RWPE2 (cell line): ENCODE measurements at places on chromosomes 4 and X.

DNA sequence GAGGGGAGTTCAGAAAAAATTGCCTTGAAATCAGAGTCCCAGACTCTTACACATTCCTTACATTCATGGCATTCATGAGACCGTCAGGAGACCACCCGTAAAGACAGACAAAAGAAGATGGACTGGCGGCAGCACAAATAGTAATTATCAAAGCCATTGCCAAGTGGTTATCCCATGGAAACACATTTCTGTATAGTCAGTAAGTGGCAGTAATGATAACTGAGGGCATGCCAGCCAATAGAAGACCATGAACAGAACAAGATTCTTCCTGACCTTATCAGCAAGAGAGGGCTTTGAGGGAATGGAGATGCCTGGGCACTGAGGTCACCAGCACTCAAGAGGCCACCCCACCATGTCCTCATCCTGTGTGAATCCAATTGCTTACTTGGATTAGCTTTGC lies 121.7 kb upstream of the HCCS start:
- no peak for DNase-seq

DNA sequence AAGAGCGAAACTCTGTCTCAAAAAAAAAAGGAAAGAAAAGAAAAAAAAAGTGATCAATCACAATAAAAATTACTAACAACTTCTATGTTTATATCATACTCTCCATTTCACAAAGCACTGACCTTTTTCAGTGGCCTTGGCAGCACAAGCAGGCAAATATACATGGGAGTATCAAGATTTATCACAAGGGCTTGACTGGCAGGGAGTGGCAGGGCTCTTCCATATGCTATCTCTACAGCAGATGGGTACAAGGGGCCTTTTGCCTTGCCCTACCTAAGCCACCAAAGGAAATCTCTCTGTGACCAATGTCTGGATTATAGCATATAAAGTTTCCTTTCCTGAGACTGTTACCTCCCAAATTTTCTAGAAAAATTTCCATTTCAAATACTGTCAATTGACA lies 24.4 kb downstream of the TSPAN5 start:
- DNase-seq, result no peak

DNA sequence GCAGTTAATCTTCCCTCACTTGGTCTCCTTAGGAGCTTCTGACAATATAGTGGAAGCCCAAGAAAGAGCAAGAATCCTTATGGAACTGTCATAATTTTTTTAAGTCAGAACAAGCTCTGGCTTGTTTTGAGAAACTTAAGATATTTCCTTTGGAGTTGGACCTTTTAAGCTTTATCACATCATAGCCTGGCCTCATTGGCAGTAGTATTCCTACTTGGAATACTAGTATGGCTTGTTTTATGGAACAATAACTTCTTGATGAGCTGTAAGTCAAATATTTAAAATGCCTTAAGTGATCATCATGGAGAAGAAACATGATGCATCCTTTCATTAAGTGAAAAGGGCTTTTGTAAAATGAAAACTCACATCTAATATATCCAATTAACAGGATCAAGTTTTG lies 78.0 kb upstream of the NRK start:
- no peak for DNase-seq

- DNase-seq, result no peak
Observed at GRCh38 chr4:83217721-83218522, 66.7 kb downstream of the COQ2 start.

DNA sequence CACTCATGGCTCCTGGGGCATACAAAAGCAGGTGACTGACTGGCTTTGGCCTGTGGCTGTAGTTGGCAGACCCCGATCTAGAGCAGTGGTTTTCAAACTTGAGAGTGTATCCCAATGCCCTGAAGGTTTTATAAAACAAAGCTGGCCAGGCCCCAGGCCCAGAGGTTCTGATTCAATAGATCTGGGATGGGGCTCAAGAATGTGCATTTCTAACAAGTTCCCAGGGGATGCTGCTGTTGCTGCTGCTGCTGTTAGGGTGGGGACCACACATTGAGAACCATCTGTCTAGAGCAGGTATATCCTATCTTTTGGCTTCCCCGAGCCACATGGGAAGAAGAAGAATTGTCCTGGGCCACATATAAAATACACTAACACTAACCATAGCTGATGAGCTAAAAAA lies 7.3 kb downstream of the AIFM1 start:
- DNase-seq, result no peak

DNA sequence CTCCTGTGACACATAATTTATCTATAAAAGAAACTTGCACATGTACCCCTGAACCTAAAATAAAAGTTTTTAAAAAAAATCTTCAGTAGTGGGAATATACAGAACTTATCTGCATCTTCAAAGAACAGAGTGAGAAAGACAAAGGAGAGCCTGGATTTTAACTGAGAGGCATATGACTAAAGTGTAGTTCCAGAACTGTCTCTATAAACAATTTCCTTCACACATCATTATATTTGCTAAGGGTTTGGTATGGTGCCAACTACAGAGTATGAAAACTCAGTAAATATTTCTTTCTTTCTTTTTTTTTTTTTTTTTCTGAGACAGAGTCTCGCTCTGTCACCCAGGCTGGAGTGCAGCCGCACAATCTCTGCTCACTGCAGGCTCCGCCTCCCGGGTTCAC lies 49.9 kb upstream of the NFKB1 start:
- DNase-seq, result no peak

GRCh38 chr4:165583341-165583740 lies 204.5 kb downstream of the CPE start:
- DNase-seq, result no peak

- DNase-seq, result no peak
Observed at GRCh38 chrX:84320614-84321013, 132.6 kb upstream of the RPS6KA6 start.

DNA sequence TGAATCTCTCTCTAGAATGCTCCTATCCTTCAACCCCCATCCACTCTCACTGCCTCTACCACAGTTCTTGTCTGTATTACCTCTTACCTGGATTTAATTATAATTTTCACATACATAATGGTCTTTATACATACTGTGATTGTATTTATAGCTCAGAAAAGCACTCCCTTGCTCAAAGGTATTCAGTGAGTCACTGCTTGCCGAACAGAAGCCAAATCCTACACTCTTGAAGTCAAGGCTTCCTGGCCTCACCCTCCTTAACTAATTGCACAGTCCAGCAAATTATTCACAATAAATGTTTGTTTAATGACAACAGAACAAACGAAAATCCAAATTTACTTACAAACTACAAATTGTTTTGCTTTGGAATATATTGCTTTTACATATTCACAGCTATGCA lies 159.5 kb downstream of the KLHL13 start:
- no peak for DNase-seq

- no peak for DNase-seq
Observed at GRCh38 chrX:136735601-136736000, 45.1 kb downstream of the ARHGEF6 start.

DNA sequence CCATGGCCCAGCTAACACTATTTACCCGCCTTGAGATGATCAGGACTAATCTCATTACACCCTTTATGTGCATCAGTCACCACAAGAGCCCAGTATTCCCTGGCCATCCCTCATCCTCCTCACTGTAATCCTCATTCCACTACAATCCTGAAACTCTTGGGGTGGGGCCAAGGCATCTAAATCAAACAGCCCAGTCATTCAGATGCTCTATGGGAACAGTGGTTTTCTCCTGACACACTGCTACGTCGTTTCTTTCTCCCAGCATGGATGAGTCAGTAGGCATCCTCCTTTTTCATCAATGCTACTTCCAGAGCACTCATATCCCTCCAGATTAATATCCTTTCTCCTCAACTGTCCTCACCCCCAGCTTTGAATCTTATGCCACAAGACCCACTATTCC lies 5.6 kb downstream of the SDAD1 start:
- no peak for DNase-seq

GRCh38 chr4:79831701-79832514 lies 241.1 kb downstream of the ANTXR2 start:
- DNase-seq, result no peak

GRCh38 chr4:20825505-20825904 lies 125.2 kb downstream of the PACRGL start:
- no peak for DNase-seq

DNA sequence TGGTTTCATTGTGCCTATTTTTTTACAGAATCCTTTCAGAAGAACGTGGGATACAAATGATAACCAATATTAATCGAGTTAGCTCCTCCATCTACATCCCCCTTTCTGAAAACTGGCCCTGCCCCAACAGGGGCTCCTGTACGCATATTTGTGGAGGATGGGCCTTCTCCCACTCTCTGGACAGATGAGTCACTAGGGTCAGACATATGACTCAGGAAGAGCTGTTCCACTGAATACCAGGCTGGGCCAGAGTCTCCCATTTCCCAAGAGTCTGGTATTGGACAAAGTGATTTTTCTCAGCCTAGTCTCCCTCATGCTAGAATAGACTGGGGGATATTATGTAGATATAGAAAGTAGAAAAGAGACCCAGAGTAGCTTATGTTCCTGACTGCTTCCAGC lies 142.4 kb downstream of the TSPAN5 start:
- no peak for DNase-seq

- DNase-seq, result no peak
Observed at GRCh38 chr4:95643627-95644026, 94.9 kb upstream of the UNC5C start.

GRCh38 chr4:33924811-33925210 lies 2319.5 kb downstream of the ARAP2 start:
- no peak for DNase-seq

- DNase-seq, result no peak
Observed at GRCh38 chr4:166895771-166896170, 338.5 kb downstream of the SPOCK3 start.

- DNase-seq, result no peak
Observed at GRCh38 chr4:79211490-79211889, 114.4 kb downstream of the NAA11 start.

GRCh38 chrX:44669626-44670025 lies 127.0 kb upstream of the FUNDC1 start:
- DNase-seq, result no peak

DNA sequence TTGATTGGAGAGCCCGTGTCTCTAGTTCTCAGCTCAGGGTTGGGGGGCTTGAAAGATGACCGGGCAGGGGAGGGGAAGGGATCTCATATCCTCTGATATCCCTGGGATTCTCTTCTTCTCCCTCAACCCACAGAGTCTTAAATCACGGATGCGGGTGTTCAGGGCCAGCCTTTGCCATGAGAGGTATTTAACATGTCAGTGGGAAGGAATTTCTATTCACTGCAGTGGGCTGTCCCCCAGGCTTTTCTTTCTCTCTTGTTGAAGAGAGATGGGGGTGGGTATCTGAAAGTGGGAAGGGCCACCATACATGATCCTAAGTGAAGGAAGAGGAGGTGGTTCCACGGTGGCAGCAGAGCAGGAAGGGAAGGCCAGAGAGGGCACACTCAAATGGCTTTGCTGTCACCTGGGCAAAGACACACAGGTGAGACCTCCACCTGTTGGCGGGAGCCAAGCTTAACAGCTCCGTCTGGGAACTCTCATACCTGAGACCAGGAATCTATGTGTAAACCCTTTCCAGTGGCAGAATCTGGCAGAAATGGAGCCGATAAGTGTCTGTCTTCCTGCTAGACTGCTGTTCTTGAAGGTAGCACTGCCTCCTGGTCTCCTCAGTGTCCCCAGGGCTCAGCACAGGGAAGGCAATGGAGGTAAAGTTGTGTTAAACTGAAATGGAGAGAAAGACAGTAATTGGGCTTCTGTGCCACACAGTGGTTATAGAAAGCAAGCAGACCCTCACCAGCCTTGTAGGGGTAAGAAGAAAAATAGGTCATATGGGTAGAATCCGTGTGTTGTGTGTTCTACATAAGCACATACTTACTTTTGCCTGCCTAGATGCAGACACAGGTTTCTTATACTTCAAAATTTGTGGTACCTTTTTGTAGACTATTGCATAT lies 49.4 kb downstream of the RHOH start:
- no peak for DNase-seq

GRCh38 chrX:40043895-40044294 lies 53.9 kb downstream of the BCOR start:
- DNase-seq, result no peak

- no peak for DNase-seq
Observed at GRCh38 chrX:97539970-97540519, 656.3 kb downstream of the RPA4 start.

- DNase-seq, result no peak
Observed at GRCh38 chr4:60663769-60664168, 536.4 kb upstream of the ADGRL3 start.

GRCh38 chr4:173272996-173273395 lies 61.2 kb downstream of the HMGB2 start:
- no peak for DNase-seq

- DNase-seq, result no peak
Observed at GRCh38 chr4:94534401-94535312, 82.9 kb downstream of the PDLIM5 start.

DNA sequence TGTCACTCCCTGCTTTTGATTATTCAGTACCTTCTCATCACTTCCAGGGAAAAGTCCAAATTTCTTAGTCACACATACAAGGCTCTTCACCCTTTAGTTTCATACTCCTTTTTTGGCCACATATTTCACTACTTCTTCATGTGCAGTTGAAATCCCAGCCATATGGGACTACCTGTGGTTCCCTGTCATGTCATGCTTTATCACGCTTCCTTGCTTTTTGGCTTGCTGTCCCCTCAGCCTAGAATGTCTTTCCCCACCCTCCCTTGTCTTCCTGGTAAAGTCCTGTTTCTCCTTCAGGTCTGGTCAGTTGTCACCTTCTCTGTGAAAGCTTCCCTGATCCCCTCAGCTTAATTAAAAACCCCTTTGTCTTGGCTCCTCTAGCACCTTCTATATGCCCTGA lies 163.8 kb downstream of the AFF2 start:
- no peak for DNase-seq

GRCh38 chr4:1532549-1533395 lies 126.5 kb upstream of the NKX1-1 start:
- DNase-seq, result no peak

DNA sequence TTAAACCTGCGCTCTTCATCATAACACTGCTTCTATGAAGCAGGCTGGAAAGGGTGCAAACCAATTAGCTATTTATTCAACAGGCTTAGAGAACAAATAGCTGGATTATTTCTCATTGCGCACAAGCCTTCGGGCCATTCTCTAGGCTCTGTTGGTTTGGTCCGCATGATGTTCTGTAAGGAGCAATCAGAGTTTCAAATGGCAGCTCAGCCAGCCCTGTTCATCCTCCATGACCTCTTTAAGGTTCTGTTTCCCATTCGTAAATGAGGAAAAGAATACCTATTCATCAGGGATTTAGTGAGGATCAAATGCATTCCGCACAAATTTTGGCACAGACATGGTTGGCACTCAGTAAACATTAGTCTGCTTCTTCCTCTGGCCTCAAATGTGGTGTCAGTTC lies 15.5 kb upstream of the GPM6A start:
- DNase-seq, result no peak

DNA sequence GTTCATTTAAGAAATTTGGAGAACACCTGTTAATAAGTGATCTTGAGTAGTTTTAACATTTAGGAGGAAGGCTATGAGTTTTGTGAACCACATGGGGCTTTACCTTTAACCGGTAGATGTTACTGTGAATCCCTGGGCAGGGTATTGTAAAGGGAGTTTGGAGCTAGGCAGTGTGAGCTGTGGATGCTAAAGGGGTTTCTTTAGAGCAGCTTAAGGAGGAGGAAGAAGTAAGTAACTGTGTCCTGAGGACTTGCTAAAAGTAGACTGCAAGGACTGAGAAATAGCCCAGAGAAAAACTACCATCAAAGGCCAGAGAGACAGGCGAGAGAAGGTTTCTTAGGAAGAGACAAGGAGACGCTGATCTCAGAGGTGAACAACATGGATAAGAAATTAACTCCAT lies 5.6 kb downstream of the RHOH start:
- no peak for DNase-seq
